HEK293T (cell line): ENCODE measurements at places on chromosomes 7 and 10.
A peak's percentile ranks its signal among the peaks of the same experiment; 100 is the strongest.

DNA sequence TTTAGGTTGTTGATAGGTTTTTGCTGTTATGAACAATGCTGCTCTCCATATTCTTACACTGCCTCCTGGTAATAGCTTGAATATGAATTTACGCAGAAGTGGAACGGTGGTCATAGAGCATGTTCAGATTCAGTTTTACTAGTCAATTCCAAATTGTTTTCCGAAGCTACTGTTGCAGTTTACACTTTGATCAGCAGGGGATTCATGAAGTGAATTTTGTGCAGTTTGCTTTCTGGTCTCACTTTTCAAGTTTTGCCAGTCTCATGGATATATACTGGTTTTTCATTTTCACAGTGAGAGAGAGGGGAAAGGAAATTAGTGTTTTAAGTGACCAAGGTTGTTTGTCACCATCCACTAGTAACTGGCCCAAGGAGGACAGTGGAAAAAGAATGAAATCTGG lies 171.3 kb downstream of the PRKCQ start:
- DNase-seq, result no peak

DNA sequence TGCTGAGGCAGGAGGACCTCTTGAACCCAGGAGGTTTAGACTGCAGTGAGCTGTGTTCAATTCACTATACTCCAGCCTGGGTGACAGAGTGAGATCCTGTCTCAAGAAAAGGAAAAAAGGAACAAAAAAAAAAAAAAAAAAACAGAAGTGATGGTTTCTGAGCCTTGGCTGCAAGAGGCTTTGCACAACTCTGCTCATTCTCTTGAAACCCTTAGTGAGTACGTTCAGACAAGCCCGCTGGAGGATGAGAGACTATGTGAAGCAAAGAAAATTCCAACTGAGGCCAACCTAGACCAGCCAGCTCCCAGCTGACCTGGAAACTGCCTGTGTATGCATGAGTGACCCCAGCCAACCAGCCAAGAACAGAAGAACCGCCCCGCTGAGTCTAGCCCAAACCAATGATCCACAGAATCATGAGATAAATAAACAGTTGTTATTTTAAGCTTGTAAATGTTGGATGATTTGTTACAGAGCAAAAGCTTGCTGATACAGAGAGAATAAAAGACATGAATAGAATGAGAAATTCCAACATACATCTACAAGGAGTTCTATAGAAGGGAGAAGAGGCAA lies 50.6 kb upstream of the FZD9 start:
- no peak for DNase-seq

- DNase-seq, result no peak
Observed at GRCh38 chr7:100185726-100186125, 8.0 kb downstream of the STAG3 start.

DNA sequence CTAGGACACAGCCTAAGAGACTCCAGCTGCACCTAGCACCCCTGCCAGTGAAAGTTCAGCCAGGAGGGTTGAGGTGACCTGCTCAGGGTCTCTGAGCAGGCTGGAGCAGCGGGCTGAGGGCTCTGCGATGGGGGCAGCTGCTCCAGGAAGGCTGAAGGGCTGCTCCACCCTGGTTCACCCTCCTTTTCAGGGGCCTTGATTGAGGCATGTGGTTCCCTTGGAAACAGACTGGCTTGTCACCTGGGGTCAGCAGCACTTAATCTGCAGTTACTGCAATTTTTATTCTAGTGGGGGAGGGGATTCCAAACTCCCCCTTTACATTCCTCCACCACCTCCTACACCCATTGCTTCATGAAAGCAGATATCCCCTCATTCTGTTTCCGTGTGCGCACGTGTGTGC lies 85.3 kb upstream of the UNC5B start:
- DNase-seq, result peak; percentile 4

DNA sequence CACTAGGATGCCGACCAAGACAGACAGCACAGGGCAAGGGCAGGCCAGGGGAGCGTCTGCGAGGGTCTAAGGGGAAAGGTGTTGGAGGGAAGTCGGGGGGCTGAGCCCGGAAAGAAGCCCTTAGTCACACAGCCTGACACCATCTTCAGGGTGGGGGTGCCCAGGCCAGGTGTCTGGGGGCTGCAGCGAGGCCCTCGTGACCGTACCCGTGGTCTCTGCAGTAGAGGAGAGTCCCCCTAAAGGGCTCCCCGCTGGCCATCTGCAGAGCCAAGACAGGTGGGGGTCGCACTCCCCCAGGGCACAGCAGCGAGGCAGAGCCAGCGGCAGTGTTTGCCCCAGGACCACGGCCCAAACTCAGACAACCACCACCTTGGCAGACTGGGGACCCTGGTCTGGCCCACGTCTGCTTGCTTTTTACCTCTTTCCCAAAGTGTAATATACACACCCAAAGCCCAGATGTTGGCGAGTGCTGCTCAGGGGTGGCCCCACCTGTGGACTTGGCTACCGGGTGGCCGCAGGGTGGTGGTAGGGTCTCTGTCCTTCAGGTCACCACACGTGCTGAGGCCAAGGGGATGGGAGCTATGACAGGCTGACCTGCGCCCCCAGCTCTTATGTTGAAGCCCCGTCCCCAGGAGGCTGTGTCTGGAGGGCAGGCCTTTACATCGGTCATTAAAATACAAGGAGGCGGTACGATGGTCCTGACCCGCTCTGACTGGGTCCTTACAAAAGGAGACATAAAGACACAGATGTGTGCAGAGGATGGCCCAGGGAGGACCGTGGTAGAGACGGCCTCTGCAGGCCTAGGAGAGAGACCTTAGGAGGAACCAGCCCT lies 107.4 kb downstream of the DNAJB6 start:
- DNase-seq, result no peak

DNA sequence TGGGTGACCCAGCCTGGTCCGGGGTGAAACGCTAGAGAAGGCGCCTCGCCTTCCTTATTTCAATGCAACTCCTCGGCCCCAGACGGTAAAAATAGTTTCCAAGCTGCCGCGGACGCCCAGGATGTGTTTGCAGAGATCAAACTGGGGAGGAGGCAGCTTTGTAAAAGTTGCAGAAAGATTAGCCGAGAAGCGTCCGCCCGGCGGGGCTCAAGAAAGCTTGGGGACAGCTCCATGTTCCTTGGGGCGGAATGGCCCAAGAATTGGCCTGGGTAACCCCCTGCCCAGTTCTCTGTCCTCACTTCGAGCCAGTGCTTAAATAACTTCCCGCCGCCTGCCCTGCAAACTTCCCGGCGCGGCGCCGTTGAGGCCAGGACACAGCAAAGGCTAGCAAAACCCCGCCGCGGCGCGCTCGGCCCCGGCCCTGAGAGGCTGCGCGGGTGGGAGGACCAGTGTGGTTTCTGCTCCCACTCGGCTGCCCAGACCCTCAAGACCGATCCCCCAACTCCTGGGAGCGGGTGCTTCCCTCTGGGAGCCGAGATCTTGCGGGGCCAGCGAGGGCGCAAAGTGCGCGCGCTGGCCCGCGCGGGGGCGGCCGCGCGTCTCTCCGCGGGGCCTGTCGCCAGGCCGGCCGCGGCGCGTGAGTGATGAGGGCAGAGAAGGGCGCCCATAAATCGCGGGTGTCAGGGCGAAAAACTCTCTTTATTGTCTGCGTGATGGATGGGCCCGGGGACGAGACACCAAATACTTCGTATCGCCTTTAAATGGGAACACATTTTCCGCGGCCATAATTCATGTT lies 6.3 kb upstream of the ZNF503 start:
- DNase-seq, result no peak

GRCh38 chr7:36531951-36532350 lies 142.3 kb downstream of the ANLN start:
- DNase-seq, result no peak

DNA sequence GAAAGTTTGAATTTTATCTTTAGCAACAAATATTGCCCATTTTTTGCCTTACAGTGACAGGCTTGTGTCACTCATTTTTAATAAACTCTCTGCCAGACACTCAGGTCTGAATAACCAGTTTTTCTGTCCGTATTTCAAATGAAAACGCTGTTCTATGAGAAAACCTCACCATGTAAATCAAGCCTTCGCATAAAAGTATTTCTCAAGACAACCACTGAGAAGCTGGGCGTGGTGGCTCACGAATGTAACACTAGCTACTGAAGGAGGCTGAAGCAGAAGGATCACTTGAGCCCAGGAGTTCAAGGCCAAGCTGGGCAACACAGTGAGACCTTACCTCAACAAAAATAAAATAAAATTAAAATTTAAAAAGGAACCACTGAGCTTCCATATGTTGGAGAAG lies 339.3 kb downstream of the PARD3 start:
- DNase-seq, result no peak

DNA sequence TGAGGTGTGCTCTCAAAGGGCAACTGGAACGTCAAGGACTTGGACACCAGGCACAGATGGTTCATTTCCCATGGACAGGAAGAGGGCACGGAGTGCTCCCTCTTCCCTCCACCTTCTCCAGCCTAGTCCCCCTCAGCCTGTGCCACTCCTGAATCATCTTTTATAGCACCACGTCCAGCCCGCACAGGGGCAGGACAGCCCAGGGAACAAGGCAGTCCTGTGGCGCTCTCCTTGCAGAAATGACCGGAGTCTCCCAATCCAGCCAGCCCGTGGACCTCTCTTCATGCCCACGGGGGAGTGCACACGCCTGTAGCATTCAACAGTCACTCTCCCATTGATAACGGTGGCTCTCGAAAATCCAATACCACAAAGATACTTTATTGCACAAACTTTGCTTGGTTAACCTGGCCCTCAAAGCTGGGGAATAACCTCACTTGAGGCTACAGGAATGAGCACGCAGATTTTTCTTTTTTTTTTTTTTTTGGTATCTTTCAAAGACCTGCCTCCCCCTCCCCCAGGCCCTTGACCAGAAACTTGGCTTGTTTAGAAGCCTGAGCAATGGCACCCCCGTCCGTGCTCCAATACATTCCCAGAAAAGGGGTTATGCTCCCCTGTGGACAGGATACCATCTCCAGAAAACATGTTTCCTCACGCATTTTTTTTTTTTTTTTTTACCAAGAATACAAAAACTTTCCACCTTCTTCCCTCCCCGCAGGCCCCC lies 733 bp downstream of the PRKCQ start:
- no peak for DNase-seq

GRCh38 chr7:43693687-43694398 lies 35.5 kb downstream of the COA1 start:
- no peak for DNase-seq

DNA sequence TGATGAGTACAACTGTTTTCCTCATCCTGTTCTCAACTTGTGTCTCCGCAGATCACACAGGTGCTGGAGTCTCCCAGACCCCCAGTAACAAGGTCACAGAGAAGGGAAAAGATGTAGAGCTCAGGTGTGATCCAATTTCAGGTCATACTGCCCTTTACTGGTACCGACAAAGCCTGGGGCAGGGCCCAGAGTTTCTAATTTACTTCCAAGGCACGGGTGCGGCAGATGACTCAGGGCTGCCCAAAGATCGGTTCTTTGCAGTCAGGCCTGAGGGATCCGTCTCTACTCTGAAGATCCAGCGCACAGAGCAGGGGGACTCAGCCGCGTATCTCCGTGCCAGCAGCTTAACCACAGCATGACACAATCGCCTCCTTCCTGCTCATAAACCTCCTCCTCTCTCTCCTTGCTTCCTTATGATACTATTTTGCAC lies 126.7 kb upstream of the PRSS58 start:
- no peak for DNase-seq

- no peak for DNase-seq
Observed at GRCh38 chr7:120055300-120055699, 217.7 kb upstream of the KCND2 start.

- DNase-seq, result peak; percentile 80
Observed at GRCh38 chr10:109956454-109957091, 33.3 kb upstream of the XPNPEP1 start.

GRCh38 chr10:63603709-63604445 lies 82.7 kb downstream of the REEP3 start:
- DNase-seq, result no peak

- no peak for DNase-seq
Observed at GRCh38 chr10:6017781-6018354, 40.5 kb upstream of the IL15RA start.

DNA sequence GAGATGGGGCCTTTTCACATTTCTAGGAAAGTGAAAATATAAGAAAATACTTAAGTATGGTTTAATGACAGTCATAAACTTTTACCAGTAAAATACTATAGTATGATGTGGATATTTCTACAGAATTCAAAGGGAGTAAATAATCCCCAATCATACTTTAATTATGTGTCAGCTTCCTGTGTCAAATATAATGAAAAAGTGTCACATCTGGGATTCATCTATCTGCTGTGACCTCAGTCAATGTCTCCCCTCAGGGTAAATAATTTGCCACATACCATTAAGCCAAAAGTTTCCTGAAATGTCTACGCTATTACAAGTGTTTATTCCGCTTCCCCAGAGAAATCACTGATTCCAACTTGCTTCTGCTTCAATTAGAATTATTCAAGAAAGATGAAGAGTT lies 110.5 kb downstream of the ITGA8 start:
- no peak for DNase-seq

DNA sequence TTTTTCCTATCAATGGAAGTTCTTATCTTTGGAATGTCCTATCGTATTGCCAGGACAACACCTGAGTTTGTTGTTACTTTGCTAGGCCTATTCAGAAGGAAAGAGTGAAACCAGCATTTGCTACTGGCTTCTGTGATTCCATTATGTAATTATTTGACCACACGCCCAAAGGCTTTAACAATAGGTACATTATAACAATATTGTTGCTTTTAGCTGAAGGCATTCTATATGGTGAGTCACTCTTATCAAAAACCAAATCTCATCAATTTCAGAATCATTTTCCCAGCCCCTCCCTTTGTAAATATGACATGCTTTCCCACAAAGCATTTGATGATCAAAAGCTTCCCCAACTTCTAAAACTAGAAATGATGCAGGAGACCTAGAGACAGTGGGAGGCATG lies 294.4 kb upstream of the NEBL start:
- DNase-seq, result no peak

- no peak for DNase-seq
Observed at GRCh38 chr10:106859892-106860652, 304.4 kb downstream of the SORCS1 start.

- DNase-seq, result no peak
Observed at GRCh38 chr7:1681581-1681980, 11.5 kb downstream of the ELFN1 start.

GRCh38 chr10:70537398-70538194 lies 59.0 kb downstream of the PALD1 start:
- DNase-seq, result peak; percentile 47

DNA sequence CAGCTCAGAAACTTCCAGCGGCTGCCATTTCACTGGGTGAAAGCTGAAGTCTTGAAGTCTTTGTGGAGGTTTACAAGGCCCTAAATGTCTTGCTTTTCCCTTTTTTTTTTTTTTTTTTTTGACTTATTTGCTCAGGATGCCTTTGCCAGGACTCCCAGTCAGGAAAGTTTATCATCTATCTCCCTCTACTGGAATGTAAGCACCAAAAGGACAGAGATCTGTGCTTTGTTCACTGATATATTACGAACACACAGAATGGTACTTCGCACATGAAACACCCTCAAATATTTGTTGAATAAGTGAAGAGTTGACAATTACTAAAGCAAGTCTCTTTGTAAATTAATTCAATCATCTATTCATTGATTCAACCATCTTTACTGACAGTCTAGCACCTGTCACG lies 23.2 kb downstream of the ABCB4 start:
- no peak for DNase-seq

GRCh38 chr7:78563191-78563590 lies 764.6 kb downstream of the PHTF2 start:
- no peak for DNase-seq
